ENCODE measurements at places on chromosomes 12 and 14. TPM values are rescaled to one million over a fixed set of nuclear protein-coding genes. Genes with fewer than 3 reads are reported as not detected.

Gene SLC7A7
- total RNA-seq, result 0.45 TPM

GRCh38 chr12:21649034-21649433 is 8.6 kb downstream of the LDHB start:
- no peak for DNase-seq

- no peak for DNase-seq
Measured at GRCh38 chr14:65239938-65240296, 137.6 kb upstream of the MAX start.

Gene CDK4
- total RNA-seq, result 218 TPM

DNA sequence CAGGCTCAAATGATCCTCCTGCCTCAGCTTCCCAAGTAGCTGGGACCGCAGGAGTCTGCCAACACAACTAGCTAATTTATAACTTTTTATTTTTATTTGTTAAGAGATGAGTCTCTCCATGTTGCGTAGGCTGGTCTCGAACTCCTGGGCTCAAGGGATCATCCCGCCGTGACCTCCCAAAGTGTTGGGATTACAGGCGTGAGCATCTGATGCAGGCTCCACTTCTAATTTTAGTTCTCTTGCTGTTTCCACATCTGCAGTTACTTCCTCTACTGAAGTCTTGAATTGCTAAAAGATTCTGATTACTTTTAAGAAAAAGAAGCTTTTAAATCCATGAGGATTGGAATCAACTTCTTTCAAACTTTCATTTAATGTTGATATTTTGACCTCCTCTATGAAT is 13.4 kb upstream of the SNX6 start:
- DNase-seq, result no peak

DNA sequence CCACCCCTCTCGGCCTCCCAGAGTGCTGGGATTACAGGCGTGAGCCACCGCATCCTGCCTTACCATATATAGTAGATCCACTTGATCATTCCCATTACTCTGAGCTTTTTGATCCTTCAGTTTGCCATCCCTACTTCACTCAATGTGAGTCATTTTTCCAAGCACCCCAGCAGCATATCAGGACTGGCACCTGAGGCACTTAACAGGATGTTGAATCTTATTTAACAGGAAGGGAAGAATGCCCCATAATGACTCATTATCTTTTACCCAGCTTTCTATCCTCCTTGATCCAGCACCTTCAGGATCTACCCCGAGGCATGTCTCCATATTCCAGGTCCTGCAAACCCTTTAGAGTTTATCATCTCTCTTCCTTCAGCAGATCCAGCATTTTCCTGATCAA is 84.9 kb upstream of the CMKLR1 start:
- no peak for DNase-seq

DNA sequence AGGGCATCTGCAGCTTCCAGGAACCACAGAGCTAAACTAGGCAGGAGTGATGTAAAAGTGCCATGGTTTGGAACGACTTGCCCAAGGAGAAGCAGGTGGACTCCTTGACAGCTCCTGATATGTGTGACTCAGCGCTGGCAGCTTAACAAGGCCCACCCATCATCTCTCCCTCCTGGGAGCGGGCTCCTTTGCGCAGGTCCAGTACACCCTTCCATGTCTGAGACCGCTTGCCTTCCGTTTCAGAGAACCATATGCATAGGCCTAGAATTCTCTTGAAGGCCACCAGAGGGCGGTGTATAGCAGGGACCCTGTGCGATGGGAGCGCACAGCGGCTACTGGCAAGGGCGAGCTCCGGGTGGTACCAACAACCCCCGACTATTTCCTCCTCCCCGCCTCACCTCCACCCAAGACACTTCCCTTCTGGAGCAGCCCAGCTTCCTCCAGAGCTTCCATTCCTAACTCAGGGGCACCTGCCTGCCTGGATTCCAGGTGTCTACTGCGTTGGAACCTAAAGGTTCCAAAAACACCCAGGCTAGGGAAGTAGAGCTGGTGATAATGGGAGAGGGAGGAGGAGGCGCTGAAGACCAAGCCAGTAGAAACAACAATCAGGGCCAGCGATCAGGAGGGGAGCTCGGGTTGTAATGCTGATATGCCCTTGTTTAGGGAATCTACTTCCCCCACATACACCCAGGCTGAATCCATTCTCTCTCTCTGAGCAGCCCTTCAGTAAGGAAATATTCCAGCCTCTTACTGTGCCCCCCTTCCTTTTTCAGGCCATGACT is 6.3 kb downstream of the DHH start:
- peak; percentile 81 for DNase-seq

Gene CLEC4C
- not detected for total RNA-seq

Gene OTUB2
- total RNA-seq, result 0.25 TPM

DNA sequence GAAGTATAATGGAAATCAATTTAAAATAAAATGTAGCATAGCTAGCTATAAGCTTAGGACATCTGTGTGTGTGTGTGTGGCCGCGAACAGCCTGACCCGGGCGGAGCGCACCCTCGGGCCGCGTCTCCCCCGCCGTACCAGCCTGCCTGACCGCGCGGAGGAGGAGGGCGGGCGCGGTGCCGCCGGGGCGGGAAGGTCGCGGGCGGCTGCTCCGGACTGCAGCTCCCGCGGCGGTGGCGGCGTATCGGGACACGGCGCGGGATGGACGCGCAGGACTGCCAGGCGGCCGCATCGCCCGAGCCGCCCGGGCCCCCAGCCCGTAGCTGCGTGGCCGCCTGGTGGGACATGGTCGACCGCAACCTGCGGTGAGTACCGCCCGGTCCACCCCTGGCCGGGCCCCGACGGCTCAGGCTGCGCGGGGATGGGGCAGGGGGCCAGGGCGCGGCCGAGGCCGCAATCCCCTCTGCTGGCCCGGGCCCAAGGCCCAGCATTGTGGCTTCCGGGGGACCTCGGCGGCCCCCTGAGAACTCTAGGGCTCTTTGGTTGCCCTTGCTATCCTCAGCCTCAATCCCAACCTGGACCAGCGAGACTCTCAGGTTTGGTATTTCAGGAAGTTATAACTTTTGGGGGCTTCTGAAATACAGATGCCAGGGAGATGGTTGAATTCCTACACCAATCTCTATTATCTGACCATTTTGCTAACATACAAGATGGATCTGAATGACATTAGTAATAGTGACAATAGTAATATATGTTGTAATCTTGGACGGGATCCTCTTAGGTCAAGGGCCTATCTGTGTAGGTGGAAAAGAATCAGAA is at the start of gene ABHD12B:
Gene ABHD12B (plus strand): TSS at position 140 of the 819 bp plus-strand sequence. CDS start 122 bp downstream, at position 262.
- DNase-seq, result no peak

Gene ERBB3
- 0.98 TPM for total RNA-seq

Gene FIGNL2
- total RNA-seq, result 0.40 TPM

Gene SLCO1C1
- not detected for total RNA-seq

GRCh38 chr12:129961091-129961490 is 57.3 kb upstream of the TMEM132D start:
- DNase-seq, result no peak

DNA sequence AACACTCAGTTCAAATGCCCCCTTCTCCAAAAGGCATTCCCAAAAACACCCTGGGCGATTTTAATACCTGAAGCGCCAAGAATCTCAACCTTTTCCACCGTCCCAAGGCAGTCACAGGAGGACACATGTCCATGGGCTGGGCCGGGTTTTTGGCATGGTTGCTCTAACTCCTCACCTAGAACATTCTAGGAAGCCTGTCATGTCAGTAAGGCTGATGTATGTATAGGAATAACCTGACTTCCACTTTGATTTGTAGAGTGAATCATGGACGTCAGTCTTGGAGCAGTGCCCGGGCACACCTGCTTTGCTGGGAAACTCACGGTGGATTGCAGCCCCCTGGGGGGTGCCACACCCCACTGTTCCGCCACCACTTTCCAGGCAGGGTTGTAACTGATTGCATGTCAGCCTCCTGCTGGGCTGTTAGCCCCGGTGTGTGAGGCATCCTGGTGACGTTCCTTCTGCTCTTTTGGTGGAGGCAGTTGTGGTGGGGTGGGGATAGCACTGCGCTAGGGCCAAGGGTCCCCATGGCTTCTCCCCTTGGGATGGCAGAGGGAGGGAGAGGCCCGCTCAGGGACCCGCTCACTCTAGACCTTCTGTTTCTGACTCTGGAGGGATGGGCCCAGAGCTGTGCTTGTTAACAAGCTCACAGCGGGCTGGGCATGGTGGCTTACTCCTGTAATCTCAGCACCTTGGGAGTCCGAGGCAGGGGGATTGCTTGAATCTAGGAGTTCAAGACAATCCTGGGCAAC is 35.2 kb upstream of the FAM181A start:
- no peak for DNase-seq

- DNase-seq, result no peak
Measured at GRCh38 chr14:26765768-26766520, 168.1 kb upstream of the NOVA1 start.

DNA sequence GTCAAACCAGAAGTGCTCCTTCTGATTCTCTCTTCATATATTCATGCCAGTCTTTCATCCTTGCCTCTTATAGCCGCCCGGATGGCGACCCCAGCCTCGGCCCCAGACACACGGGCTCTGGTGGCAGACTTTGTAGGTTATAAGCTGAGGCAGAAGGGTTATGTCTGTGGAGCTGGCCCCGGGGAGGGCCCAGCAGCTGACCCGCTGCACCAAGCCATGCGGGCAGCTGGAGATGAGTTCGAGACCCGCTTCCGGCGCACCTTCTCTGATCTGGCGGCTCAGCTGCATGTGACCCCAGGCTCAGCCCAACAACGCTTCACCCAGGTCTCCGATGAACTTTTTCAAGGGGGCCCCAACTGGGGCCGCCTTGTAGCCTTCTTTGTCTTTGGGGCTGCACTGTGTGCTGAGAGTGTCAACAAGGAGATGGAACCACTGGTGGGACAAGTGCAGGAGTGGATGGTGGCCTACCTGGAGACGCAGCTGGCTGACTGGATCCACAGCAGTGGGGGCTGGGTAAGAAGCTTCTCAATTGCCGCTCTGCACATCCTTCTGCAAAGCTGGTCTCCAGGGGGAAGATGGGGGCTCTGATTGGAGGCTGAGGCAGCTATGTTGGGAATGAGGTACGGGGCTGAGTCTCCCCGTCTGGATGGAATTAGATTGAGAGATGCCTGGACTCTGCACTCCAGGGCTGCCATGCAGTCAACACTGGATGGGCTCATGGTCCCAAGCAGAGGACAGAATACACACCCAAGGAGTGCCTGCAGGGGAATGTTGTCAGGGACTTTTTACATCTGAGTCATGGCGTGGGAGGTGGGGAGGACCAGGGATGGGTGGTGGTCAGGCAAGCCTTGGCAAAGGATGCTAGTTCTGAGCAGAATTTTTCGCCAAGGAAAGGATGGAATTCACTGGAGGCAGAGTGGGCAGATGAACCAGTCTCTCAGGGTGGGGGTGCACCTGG is 1.3 kb downstream of the BCL2L2 start:
- no peak for DNase-seq

- no peak for DNase-seq
Measured at GRCh38 chr12:4068981-4069669, 195.9 kb upstream of the PARP11 start.

- DNase-seq, result no peak
Measured at GRCh38 chr12:118830296-118830695, 151.0 kb upstream of the SRRM4 start.

- no peak for DNase-seq
Measured at GRCh38 chr14:75292101-75292563, 13.5 kb downstream of the FOS start.

GRCh38 chr14:30385925-30386324 is 173.0 kb upstream of the G2E3 start:
- DNase-seq, result no peak

GRCh38 chr14:75486318-75486717 is 36.0 kb upstream of the BATF start:
- DNase-seq, result no peak

- no peak for DNase-seq
Measured at GRCh38 chr14:34983148-34983760, 462 bp downstream of the SRP54 start.

- no peak for DNase-seq
Measured at GRCh38 chr12:106171117-106171750, 32.5 kb upstream of the NUAK1 start.

Gene GPD1
- 0.20 TPM for total RNA-seq

- DNase-seq, result no peak
Measured at GRCh38 chr14:46487582-46488350, 163.8 kb downstream of the RPL10L start.

Gene CISTR
- total RNA-seq, result not detected

DNA sequence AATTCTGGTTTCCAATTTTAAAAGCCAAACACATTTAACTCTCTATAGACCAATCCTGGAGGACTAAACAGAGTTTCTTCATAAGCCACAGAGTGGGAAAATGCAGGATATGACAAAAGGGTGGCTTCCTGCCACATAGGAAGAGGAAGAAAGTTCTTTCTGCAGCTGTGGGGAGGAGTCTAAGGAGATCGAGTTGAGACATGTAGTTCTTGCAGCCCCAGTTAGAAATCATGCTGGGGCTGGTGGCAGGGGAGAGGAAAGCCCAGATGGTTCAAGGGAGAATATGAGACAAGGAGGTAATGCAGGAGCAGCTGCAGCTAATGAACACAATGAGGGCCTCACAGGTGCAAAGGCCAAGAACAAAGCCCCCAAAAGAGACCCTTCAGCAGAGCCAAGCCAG is 85.0 kb upstream of the ARID2 start:
- DNase-seq, result no peak

- no peak for DNase-seq
Measured at GRCh38 chr14:57068511-57068910, 200.2 kb downstream of the EXOC5 start.

Gene CIROP
- not detected for total RNA-seq

- no peak for DNase-seq
Measured at GRCh38 chr12:90888316-90888715, 66.7 kb downstream of the CCER1 start.

- DNase-seq, result peak; percentile 5
Measured at GRCh38 chr12:117231750-117232149, 41.5 kb upstream of the FBXO21 start.

DNA sequence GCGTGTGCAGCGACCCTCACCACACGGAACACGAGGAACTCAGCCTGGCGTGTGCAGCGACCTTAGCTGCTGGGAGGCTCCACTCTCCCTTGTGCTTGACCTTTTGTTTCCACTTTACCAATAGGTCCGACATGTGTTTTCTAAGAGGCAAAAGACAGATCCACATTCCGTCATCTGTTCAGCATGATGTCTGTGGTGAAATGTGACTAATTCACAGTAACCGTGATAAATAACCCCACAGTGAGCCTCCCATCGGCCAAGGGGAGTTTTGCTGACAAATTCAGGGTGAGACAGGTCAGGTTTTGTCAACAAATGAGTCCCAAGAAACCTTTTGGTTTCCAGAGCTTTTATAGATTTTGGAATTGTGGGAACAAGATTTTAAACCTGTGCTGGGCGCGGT is 55.9 kb downstream of the MOK start:
- DNase-seq, result no peak

GRCh38 chr12:79056775-79057174 is 192.2 kb downstream of the SYT1 start:
- no peak for DNase-seq

DNA sequence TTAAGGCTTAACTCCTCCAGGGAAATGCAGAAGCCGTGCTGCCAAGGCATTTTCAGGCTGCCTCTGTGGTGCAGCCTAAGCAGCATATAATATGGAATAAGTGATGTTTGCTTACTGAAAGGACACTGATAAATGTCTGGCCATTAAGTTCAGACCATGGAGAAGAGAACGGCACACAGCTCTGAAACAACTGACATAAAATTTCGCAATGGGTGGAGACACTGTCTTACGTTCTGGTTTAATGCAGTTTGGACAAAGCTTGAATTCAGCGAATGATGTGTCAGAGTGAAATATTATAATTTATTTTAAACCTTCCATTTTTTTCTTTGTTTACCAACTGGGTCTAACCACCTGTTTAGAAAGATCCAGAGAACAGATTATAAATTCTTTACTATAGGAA is 27.2 kb upstream of the NRXN3 start:
- DNase-seq, result no peak

Measured in activated CD8-positive, alpha-beta T cell treated with anti-CD3 and anti-CD28 coated beads for 36 hours (primary cell).